ENCODE measurements at places on chromosomes 11 and 22. TPM values are rescaled to one million over a fixed set of nuclear protein-coding genes. Genes with fewer than 3 reads are reported as not detected.

DNA sequence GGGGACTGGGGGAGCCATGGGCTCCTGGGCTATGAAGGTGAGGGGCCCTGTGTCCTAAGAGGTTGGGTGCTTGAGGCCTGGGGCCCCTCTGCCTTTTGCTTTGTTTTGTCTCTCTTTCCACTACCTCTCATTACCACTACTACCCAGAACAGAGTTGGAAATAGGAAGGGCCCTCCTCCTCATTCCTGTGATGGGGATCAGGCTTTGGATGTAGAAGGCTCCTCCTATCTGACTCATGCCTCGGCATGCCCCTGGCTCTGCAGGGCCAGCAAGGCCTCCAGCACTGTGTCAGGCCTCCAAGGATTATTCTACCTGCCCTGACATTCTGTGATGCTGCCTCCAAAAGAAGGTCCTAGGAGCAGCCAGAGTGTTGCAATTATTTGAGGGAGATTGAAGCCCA, 766 bp downstream of the IZUMO1R start:
- peak; percentile 12 for DNase-seq

DNA sequence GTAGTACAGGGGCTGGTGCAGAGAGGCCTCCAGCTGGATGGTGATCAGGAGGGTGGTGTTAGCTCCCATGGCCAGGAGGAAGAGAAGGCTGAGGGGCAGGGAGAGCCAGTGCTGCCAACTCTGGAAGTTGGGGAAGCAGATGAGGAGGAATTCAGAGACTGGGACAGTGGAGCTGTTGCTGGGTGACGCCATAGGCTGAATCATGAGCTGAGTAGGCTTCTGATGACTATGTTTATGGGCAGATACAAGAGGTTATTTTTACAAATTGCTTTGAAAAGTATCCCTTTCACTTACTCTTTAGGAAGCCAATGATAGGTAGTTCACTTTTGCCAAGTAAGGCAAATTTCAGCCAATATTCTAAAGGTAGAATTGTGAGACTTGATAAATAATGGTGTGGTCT, 3.1 kb downstream of the OR56A1 start:
- no peak for DNase-seq

GRCh38 chr11:27907530-27907929, 200.4 kb downstream of the KIF18A start:
- DNase-seq = no peak

DNA sequence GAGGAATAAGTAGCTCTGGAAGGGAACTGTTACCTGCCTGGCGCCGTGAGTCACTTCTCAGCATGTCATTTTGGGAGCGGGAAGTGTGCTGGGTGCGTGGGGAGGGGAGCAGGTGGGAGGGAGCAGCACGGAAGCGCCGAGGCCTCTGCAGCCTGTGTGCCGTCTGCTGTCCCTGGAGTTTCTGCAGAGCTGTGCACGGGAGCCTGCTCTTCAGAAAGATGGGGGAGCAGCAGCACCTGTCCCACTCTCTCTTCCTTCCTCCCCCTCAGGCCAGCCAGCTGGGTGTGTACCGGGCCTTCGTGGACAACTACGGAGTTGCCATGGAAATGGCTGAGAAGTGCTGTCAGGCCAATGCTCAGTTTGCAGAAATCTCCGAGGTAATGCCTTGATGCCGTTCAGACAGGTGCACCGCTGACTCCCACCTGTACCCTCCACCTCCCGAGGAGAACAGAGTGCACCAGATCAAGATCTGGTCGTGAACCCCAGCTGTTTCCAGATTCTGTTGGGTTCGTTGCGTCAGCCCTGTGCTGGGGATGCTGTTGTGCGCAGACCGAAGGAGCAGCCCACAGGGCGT, 87.9 kb downstream of the BCR start:
- DNase-seq = no peak

- DNase-seq = peak; percentile 44
These were observed 24.0 kb downstream of the SLCO2B1 start for GRCh38 chr11:75174781-75175370.

DNA sequence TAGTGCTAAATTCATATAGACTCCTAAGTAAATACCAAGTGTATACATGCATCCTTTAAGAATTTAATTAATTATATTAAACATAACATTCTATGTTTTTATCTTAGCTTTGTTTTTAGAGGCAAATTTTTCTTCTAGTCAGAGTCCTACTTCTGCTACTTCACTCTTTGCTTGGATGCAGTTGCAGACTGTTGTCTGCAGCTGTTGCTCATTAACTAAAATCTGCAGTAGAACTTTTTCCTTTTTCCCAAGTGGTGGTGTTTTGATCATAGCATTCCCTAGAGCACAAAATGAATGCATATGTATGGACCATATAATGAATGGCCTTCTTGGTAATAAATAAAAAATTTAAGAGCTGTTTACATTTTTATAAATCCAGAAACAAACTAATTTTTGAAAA, 198.3 kb downstream of the CASP12 start:
- DNase-seq = no peak

GRCh38 chr11:17294033-17294432, 17.5 kb downstream of the NUCB2 start:
- DNase-seq = no peak

- no peak for DNase-seq
These were observed 18.3 kb upstream of the MUC5B start for GRCh38 chr11:1204381-1205101.

DNA sequence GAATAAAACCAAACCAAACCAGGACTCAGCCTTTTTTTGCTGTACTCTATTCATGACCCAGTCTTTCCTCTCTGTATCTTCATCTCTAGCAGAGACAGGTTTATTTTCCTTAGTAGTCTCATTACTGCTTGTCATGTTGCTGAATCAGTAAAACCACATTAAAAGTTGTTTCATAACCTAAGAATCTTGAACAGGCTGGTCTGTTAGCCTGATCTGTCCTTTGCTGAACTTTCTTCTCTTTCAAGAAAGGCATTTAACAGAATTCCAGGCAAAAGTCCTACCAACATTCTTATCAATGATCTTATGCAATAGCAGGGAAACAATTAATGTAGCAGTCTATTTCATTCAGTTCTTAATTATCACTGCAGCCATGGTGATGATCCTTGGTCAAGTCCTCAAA, 197.7 kb downstream of the CASP12 start:
- DNase-seq = peak; percentile 77

GRCh38 chr11:16512899-16513241, 156.5 kb upstream of the SOX6 start:
- DNase-seq = no peak

- no peak for DNase-seq
These were observed 8.1 kb downstream of the RIC8A start for GRCh38 chr11:215581-216037.

- no peak for DNase-seq
These were observed 25.9 kb upstream of the WNT7B start for GRCh38 chr22:46002757-46003270.

DNA sequence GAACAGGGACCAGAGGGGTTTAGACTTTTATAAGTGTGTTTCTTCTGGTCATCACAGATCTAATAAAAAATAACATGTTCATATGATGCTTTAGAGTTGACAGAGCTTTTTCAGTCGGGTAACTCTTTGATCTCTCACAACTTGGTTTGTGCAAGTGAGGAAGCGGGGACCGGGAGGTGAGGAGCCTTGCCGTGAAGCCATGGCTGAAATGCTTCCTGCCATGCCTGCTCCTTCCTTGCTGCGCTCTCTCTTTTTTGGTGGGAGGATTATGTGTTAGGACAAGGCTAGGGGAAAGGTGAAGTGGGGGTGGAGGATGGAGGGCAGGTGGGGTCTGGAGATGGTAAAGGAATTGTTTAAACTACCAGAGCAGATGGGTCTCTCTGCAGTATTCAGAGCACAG, 23.8 kb downstream of the TEAD1 start:
- DNase-seq = no peak

DNA sequence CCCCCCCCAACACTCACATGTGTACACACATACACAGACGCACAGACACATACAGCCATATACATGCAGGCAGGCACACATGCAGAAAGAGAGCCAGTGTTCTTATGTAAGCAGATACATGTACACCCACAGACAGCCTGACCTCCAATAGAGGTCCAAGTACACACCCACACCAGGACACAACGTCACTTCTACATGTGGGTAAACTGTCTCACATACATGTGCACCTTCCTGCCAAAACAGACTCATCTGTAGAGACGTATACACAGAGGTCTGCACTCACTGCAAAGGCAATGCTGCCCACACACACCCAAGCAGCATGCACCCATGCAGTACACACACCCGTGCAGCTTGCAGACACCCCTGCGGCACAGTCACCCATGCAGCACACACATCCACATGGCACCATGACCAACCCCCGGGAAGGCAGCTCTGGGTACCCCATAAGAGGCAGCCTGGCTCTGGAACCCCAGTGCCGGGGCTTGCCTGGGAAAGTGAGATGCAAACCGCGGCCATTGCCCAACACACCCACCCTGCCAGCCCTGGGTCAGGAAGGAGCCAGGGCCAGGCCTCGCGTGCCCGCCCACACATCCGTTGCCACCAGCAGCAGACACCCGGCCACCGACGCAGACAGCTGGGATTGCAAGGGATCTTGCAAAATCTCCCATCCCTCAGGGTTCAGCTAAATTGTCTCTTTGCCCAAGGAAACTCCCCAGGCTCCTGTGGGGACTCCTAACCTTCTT, 10.1 kb downstream of the CASTOR1 start:
- DNase-seq = no peak

DNA sequence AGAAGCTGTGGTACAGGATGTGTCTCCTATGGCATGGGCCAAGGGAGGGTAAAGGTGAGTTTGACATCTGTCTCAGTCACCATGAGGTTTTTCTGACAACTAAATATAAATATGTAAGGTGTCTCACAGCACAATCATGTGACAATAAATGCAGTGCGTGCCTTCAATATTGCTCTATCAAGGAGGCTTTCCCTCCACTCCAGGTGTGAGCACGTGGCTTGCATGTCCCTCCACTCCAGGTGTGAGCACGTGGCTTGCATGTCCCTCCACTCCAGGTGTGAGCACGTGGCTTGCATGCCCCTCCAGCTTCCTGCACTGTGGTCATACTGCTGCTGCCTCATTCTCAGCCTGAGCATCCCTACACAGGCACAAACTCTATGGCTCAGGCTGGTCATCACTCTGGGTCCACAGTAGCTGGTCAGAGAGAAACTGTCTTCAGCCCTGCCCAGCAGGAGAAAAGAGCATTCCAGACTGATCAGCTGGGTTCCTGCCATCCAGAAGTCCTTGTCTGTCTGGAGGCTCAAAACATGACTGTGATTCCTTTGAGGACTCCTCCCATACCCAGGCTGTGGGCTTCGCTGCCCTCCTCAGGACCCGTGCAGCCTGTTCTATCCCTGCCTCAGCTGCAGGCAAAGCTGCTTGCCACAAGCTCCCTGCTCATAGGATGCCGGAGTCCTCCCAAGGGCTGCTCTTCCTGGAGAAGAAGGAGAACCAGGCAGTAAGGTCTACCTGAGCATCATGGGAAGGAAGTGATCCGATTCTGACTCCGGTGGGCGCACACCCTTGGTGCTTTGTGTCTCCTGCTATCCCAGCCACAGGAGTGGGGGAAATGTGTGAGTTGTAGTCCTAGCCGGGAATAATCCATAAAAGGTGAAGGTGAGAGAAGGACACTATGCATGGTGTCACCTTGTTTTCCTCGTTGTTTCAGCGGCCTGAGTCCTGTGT, 33.4 kb upstream of the VPREB1 start:
- no peak for DNase-seq

DNA sequence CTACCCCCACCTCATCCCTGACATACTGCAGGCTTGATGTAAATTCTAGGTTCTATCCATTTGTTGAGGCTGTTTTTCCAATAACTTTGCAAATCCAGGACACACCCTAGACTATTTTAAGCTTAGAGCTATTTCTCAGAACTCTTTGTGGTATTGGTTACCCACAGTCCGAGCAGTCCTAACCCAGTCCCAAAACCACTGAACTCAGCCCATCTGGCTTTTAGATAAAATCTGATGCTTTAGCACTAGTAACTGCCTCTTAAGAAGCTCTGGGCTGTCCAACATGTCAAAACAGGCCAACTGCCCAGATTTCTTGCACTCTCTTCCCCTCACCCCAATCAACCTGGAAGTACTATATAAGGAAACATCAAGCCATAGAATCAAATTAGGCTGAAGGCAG, 344.4 kb upstream of the CADM1 start:
- DNase-seq = peak; percentile 79

- DNase-seq = peak; percentile 91
These were observed 19.2 kb downstream of the XRRA1 start for GRCh38 chr11:74929431-74930363.

- DNase-seq = no peak
These were observed 89.6 kb downstream of the RASSF10 start for GRCh38 chr11:13098616-13099289.

DNA sequence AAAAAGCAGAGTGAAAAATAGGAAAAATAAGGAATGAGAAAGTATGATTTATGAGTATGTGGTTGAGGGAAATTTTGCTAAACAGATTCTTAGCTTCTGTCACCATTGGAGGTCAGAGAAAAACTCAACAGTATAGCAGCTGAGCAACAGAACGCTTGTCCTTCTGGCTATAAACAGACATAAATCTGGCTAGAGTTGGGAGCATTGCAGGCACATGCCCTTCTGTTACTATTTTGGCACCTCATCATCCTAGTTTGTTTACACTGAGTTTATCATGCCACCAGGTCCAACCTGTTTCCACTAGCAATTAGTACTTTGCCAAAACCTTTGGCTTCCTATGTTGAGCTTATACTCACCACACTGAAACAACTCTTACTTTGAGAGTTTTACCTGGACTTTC, 6.9 kb downstream of the UBE4A start:
- DNase-seq = no peak

DNA sequence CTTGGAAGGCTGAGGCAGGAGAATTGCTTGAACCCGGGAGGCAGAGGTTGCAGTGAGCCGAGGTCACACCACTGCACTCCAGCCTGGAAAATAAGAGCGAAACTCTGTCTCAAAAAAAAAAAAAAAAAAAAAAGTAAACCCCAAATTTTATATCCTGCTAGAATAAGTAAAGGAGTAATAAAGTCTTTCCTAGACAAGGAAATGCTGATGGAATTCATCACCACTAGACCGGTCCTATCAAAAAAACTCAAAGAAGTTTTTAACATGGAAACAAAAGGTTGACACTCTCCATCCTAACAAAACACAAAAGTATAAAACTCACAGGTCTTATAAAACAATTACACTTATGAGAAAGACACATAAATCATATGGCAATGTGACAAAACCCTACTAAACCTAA, 213.9 kb downstream of the SBF2 start:
- no peak for DNase-seq

- DNase-seq = no peak
These were observed 22.2 kb downstream of the PTPRJ start for GRCh38 chr11:48002561-48002960.

The CCDC34 gene
- total RNA-seq = 9.4 TPM

The PKNOX2 gene
- 31.8 TPM for total RNA-seq

The MCAM gene
- 879 TPM for total RNA-seq

The RIN1 gene
- total RNA-seq = 4.8 TPM

The ROBO3 gene
- 17.3 TPM for total RNA-seq

The OR5AR1 gene
- 13.7 TPM for total RNA-seq

The HTR3B gene
- total RNA-seq = not detected

The FAM180B gene
- not detected for total RNA-seq

The ADM2 gene
- 0.72 TPM for total RNA-seq

The OR8G5 gene
- not detected for total RNA-seq

The KRTAP5-8 gene
- not detected for total RNA-seq

The MAP6 gene
- total RNA-seq = 10.4 TPM

The ST14 gene
- 5.3 TPM for total RNA-seq

The C11orf86 gene
- not detected for total RNA-seq

The XKR3 gene
- 9.4 TPM for total RNA-seq
